ENCODE measurements at places on chromosomes 4 and X. TPM values are rescaled to one million over a fixed set of nuclear protein-coding genes. Genes with fewer than 3 reads are reported as not detected.
A peak's percentile ranks its signal among the peaks of the same experiment; 100 is the strongest.

RBM46 gene
- total RNA-seq: not detected

PCDH19 gene
- total RNA-seq: not detected

UBQLN2 gene
- total RNA-seq: 67.2 TPM

ANAPC4 gene
- 27.3 TPM for total RNA-seq

CXCL13 gene
- 0.62 TPM for total RNA-seq

MAGEA3 gene
- not detected for total RNA-seq

PRIMPOL gene
- 17.9 TPM for total RNA-seq

PHEX gene
- 0.31 TPM for total RNA-seq

GRCh38 chrX:19563327-19563726 lies 48.0 kb upstream of the MAP3K15 start:
- DNase-seq: no peak

DNA sequence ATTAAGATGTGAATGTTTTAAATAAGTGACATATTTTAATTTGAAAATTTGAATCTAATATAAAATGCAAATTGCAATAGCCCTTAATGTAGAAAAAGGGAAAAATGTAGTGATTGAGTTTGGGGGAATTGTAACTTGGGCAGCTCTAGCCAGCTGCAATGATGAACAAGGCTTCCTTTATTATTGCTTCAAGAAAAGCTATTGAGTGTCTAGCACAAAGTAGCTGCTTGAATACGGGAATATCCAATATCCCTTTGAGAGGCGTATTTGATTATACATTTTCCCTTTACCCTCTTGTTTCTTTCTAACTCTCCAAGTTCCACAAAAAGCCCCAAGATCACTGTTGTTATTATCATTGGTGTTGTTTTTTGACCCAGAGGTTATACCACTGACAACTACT lies 21.8 kb downstream of the IL1RAPL1 start:
- no peak for DNase-seq

DNA sequence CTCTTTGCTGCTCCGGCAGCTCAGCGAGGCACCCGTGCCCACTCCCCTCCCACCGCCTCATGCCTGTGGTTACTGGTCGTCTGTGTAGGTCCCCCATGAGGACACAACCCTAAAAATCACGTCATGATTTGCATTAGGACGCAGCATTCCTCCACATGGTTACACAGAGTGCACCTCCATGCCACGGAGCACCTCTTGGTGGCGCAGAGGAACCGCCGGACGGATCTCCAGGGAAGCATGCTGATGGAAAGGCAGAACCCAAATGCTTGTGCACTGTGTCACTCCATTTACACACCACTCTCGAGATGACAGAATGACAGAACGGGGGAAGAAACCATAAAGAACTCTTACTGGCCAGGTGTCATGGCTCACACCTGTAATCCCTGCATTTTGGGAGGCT lies 22.4 kb downstream of the FAM53A start:
- DNase-seq: no peak

DNA sequence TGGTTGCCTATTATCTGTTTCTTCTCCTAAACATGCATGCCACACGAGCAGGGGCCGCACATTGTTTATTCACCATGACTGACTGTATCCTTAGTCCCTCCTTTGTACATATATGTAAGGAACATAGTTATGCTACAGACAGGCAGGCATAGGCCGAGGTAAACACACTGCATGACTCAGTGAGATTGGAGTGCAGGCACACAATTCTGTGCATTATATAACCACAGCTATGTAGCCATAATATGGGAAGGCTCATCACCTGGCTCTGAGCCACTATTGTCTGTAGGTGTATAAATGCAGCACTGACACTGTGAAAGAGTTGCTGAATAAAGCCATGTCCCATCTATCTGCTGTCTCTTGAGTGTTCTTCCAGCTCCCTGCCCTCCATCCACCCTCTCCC lies 431.6 kb downstream of the IDS start:
- no peak for DNase-seq

DNA sequence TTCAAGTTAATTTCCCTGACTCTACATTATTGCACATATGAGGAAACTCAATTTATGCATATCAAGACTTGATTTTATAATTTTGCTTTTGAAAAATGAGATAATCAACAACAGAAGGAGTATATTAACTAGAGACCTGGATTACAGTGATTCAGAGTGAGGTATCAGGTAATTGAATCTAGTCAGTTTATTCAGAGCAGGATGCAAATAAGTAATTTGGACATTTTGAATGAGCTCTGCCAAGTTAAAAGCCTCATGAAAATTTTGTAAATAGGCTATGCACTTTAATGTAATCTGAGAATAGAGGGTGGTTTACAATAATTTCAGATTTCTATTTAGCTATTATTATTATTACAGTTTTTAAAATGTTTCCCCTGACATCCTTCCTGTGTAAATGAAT lies 203.7 kb upstream of the EMCN start:
- DNase-seq: no peak

- DNase-seq: peak; percentile 48
These were observed 115.5 kb downstream of the NFKB1 start for GRCh38 chr4:102616636-102617035.

GRCh38 chr4:121827853-121828252 lies 4.2 kb upstream of the CCNA2 start:
- no peak for DNase-seq

DNA sequence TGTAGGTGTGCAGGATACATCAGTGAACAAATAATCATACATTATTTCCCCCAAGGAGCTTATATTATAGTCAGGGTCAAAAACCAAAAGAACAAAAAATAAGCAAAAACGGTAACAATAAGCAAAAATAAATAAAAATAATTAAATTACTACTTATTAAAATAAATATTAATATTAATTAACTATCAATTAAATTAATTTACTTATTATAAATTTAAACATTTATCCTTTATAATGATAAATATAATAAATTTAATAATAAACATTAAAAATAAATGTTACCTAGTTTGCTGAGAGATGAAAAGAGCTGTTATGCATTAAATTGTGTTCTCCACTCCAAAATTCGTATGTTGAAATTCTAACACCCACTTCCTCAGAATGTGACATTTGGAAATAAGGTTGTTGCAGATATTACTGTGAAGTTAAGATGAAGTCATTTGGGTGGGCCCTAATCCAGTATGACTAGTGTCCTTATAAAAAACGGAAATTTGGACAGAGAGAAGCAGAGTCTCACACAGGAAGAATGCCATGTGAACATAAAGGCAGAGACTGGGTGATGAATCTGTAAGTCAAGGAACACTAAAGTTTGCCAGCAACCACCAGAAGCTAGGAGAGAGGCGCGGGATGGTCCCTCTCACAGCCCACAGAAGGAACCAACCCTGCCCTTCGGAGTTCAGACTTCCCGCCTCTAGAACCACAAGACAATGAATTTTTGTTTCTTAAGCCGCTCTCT lies 67.2 kb upstream of the IBSP start:
- DNase-seq: no peak

DNA sequence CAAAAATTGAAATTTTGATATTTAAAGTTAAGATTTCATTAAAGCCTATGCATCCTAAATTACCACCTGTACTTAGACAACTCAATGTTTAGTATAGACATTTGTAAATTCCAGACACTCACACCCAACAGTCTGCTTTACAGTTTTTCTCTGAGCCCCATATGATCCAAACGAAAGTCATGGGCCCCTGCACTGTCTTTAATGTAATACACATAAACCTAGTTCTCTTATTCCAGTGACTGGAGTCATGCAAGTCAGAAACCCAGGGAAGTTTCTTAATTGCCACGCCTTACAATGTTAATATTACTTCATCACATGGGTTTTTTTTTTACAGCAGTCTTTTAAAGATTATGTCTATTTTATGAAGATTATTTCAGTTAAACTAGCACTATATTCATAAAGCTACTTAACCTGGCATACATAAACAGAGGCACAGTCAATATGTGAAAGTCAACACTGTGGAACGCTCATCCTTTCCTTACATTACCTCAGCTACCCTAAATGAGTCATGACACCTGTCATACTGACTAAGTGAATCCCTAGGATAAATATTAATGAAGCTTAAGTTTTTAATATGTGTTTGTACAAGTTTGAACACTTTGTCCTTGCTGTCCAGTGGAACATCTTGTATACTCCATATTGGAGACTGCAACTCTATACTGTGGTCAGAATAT lies 67.7 kb upstream of the H2AZ1 start:
- DNase-seq: peak; percentile 22

- no peak for DNase-seq
These were observed 69.2 kb upstream of the MAML3 start for GRCh38 chr4:140223056-140223810.

GRCh38 chr4:154954117-154954516 lies 173.0 kb downstream of the RBM46 start:
- DNase-seq: no peak

- no peak for DNase-seq
These were observed 805.4 kb upstream of the GALNTL6 start for GRCh38 chr4:171007618-171008390.

GRCh38 chrX:103187953-103188475 lies 26.9 kb upstream of the BEX4 start:
- no peak for DNase-seq

DNA sequence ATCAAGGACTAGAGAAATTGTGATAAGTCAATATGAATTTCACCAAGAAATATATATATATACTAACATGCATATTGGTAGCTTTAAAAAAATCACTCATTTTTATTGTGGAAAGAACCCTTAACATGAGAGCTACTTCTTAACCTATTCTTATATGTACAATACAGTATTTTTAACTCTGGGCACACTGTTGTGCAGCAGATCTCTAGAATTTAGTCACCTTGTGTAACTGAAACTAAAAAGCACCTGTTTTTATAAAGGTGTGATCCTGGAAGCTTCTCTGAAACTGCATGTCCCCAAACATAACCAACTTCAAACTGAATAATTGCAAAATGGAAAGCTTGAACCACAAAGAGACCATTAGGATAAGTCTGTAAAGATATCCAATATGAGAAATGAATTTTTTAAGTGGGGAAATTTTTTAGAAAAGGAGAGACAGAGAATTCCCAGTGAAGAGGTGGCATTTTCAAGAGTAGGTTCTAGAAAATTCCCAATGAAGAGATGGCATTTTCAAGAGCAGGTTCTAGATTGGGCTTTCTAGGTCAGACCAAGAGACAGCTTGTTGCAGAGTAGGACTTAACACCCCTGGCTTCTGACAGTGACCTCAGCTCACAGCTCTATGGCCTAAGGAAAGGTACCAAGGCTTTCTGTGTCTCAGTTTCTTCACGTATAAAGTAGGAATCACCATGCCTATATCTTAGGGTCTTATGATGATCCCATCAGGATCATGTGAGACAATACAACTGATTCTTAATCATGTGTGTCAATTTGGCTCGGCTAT lies 22.0 kb upstream of the PPARGC1A start:
- DNase-seq: no peak
